Hypothalamus (tissue), 51 donors: ENCODE measurements at places on chromosomes 4 and X.

- DNase-seq, result no peak
Observed at GRCh38 chr4:158172261-158173258, at the start of gene GASK1B. TSS of gene GASK1B (minus strand) at chr4:158173025. CDS start at chr4:158171375, 1,650 bp downstream.

GRCh38 chrX:119288890-119289393 is 52.9 kb downstream of the PGRMC1 start:
- no peak for DNase-seq

DNA sequence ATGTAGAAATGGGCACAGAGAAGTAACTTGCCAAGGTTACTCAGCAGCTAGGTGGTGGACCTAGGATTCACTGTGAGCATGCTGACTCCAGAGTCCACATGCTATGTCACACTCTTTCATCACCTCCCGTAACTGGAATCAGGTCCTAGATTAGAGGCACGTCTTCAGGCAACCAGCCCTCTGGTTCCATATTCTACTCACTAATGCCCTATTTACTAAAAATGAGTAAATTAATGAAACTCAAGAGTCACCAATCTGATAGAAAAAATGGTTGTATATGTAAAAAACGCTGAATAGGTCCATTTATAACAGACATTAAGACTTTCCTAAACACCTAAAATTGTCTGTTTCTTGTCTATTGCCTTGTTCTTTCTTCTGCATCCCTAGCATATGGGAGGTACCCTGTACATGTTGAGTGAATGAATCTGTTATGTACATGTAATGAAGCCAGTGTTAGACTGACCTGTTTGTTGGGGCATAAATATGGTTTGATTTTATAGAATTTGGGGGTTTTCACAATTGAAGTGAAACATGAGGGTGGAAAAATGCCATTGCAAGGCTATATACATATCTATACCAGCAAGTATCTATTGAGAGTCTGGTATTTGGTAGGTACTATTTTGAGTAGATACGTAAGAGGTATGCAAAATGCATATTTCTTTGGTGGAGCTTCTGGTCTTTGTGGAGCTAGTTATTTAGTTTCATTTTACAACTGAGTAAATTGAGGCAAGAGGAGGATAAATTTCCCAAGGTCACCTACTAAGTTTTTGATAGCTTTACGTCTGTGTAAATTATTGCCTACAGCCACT is 7.5 kb upstream of the RUFY3 start:
- DNase-seq, result no peak

DNA sequence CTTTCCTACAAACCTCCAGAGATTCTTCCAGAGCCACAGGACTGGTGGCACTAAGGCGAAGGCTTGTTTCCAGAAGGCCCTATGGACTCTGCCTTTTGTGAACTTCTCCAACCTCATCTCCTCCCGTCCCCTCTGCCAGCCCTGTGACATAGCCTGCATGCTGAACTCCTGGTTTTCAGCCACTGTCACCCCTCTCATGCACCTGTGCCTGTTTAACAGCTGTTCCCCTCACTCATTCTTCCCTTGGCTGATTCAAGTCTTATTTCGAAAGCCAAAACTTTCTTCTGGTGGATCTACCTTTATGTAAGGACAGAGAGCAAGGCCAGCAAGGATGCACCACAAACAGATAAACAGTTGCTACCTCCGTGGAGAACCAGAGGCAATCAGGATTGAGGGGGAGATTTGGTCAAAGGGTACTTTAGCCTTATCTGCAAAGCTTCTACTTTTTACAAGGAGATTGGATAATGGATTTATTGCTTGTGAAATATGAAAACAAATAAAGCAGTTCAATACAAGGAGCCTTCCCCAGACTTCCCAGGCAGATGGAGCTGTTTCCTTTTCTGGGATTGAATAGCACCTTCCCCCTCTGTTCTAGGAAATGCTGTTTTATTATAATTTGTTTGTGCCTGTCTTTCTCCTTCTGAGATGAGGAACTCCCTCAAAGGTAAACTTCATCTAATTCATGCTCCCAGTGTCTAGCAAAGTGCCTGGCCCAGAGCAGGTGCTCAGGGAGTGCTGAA is 5.7 kb downstream of the CITED1 start:
- no peak for DNase-seq

- DNase-seq, result no peak
Observed at GRCh38 chr4:167802463-167803212, 289.7 kb upstream of the ANXA10 start.

DNA sequence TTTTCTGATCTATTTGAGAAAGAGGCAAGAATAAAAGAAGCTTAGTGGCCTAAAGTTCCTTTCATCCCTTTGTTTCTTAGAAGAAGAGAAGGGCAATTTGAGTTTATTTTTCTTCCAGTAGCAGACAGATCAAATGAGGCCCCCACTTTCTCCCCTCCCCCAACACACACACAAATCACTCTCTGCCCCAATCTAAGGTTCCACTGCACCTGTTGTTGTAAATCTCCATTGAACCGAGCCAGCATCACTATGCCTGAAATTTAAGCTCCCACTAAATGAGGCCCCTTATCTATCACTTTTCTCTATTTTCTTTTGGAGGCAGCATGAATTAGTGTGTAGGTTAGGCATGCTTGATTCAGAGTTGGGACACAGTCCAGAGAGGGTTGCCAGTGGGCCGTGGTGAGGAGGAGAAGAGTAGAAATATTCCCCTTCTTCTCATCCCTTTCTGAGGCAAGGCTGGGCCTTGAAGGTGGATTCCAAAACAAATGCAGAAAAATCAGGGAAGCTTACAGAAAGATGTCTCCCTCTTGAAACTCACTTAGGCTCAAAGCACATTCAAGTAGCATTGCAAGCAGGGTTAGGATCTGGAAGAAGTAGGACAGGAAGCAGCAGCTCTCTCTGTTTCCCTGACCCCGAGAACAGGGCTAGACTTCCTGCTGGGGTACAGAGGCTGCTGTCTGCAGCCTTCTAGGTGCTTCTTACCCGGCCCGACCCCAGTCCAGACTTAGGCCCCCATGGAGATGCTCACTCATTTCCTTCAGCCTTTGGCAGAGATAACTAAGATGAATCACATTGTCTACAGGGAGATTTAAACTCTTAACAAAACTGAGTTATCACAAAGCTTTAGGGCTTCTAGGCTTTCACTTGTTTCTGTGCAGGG is 70.7 kb downstream of the RASL11B start:
- DNase-seq, result no peak

- no peak for DNase-seq
Observed at GRCh38 chrX:7828594-7828993, 14.4 kb upstream of the VCX start.

- DNase-seq, result no peak
Observed at GRCh38 chr4:171430495-171430894, 382.7 kb upstream of the GALNTL6 start.

DNA sequence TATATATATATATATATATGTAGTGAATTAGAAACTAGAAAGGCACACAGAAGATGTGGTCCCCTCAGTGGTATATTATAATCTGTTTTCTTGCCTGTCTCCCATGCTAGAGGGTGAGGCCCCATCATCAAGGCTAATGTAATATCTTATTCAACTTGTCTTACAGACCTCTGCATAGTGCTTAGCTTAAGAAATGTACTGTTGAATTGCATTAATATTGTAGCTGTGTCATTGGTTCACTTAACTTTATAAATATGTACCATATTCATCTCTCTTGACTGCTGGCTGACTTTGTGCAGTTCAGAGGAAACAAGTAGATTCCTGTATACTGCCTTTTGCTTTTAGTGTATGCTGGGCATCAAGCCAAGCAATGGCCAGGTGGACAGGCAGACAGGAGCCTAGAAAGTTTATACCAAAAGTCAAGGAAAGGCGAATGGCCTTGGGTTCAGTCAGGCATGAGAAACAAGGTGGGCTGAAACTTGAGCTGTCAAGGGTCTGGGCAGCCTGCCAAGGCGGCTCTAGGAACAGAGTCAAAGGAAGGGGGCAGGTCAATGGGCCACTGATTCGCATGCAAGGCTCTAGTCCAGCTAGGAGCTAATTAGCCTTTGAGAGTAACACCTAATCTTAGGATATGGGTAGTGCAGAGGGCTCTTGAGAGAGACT is 78.8 kb upstream of the LEF1 start:
- DNase-seq, result no peak

DNA sequence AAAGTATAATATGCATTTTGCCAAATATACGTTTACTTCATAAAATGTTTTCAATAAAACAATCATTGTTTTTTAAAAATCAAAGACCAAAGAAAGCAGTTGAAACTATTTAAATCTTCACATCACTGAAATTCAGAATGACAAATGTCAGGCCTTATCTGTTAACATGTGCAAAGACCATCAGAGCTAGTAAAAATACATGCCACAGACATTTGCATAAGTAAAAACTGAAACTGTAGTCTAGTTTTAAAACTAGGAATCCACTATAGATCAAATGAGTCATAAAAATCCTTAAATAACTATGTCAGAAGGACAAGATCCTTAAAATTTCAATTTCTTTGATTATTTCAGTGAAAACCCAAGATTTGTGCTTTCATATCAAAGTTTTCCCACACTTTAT is 24.8 kb downstream of the KLHL15 start:
- DNase-seq, result no peak

- no peak for DNase-seq
Observed at GRCh38 chrX:24113181-24113580, 36.3 kb upstream of the ZFX start.

GRCh38 chrX:81263059-81263458 is 61.2 kb downstream of the SH3BGRL start:
- no peak for DNase-seq

DNA sequence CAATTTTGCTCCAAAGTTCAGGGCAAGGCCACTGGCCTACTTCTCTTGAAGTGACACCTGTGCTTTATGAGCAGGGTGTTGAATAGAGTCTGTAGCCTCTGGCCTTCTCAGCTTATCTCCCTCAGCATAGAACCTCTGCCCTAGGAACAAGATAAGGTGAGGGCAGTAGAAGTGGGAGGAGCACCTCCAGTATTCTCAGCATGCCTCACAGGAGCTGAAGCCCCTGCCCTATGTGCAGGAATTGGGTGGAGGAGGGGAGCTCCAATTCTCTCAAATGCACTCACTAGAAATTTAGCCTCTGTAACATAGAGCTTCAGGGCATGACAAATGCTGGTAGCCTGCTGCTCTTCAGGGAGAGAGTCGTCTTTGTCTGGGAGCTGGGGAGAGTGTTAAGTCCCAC is 479.3 kb downstream of the IL1RAPL1 start:
- no peak for DNase-seq

DNA sequence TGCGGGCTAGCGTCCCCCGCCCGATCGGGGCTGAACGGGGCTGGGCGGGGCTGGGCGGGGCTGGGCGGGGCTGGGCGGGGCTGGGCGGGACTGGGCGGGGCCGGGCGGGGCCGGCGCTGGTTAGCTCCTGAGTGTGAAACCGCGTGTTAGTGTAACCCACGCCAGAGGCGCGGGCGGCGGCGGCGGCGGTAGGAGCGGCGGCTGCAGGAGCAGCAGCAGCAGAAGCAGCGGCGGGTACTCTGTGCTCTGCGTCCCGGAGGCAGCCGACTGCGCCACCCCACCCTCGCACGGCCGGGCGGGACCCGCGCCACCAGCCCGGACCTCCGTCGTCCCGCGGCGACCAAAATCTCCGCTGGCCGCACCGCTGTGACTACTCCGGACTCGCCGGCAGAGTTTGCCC is 128.1 kb downstream of the LAS1L start:
- no peak for DNase-seq

DNA sequence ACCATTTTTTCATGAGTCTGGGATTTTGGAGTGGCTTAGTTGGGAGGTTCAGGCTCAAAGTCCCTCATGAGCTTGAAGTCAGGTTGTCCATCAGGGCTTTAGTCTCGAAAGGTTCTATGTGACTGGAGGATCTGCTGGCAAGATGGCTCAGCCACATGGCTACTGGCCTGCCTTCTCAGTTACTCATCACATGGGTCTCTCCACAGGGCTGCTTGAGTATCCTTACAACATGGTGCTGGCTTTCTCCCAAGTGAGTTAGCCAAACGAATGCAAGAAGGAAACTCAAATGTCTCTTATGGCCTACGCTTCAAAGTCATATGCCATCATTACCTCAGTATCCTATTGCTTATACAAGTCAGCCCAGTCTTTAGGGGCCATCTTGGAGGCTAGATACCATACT is 106.3 kb upstream of the VCX3B start:
- no peak for DNase-seq

GRCh38 chr4:169899295-169899694 is 126.9 kb downstream of the MFAP3L start:
- no peak for DNase-seq

DNA sequence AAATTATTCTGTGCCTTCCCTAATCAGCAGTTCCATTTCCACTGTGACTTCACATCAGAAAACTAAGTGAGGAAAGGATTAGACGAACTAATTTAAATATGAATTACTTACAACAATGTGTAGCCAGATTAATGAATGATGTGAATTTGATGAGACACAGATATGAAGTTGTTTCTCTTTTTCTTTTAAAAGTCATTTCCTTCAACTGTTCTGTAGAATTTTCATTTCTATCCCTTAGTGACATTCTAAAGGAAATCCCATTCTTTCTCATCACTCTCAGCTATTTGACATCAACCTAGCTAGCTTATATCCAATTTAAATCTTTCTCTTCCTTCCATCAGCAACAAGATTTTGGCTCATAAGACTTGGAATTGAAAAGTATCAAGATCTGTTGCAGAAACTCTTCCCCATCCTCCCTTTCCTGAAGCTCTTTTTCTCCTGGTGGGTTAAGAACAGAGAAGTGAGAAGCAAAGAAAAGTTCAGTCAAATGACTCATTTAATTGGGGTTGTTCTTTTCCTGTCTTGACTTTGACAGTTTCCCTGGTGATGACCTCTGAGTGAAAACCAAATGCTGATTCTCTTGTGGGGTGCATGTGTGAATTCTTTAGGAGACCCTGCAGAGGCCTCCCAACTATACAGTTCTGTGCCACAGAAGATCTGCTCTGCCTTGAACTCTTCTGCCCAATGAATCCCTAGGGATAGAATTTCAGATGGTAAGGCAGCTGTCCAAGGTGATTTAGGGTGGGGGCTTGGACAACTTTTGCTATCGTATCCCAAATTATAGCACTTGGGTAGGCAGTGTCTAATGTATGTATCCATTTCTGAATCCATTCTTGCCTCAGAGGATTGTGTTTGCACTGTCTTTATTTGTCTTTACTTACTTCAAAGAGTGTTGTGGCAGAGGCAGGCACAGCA is 232.5 kb upstream of the GPRIN3 start:
- no peak for DNase-seq

- no peak for DNase-seq
Observed at GRCh38 chr4:188195389-188195985, 56.2 kb downstream of the TRIML1 start.

DNA sequence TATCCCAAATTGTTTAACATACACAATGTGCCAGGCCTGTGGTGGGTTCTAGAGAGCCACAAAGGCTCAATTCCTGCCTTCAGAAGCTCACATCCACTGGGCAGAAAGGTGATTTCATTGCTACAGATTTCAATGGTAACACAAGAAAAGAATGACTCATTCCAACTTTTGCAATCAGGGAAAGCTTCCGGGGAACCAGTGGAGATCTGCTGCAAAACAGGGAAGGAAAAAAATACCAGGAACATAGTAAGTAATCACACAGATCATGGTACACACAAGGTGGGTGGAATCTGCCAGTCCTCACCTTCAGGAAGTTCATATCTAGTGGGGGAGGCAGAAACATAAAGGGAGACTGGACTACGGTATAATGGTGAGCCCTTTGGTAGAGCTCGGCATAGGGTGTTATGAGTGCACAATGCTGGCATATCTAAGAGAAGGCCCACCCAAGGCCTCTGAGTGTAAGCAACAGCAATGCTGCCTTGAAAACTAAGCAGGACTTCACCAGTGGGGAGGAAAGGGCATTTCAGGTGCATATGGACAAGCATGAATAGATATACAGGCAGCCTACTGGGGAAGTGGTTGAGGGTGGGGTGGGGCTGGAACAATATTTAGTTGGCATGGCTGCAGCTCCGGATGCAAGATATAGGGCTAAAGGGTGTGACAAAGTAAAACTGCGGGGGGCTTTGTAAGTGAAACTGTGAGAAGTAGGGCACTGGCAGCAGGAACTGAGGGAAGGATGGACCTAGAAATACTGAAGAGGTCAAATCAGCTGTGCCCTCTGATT is 24.2 kb downstream of the GPRIN3 start:
- DNase-seq, result no peak
